ENCODE measurements at places on chromosomes 11 and 22. TPM values are rescaled to one million over a fixed set of nuclear protein-coding genes. Genes with fewer than 3 reads are reported as not detected.
A peak's percentile ranks its signal among the peaks of the same experiment; 100 is the strongest.

DNA sequence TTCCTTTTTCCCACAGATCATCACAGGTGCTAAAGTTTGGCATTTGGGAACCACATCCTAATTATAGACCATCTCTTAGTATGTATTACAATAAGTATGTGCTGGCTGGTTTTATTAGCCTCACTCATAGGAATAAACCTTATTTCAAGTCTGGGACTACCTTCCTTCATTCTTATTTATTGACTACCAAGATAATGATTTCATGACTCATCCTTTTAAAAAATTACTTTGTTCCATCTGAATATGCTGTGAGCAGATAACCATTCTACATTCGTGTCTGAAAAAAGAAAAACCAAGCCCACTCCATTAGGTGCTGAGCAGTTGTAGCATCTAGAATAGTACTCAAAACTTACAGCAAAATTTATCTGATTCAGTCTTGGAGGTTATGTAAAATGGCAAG, 12.3 kb downstream of the TNRC6B start:
- H3K27ac ChIP-seq, result no peak overlapping the region
- no peak overlapping the region for H3K4me3 ChIP-seq
- no peak for DNase-seq
- no peaks in the 10 kb centered on the region for H3K27me3 ChIP-seq
- peaks cover 68% of the 10 kb centered on the region for H3K4me1 ChIP-seq

GRCh38 chr22:50677493-50678217, 5.0 kb downstream of the SHANK3 start:
- peak; percentile 5 for DNase-seq
- no peak overlapping the region for H3K27ac ChIP-seq
- no peaks in the 10 kb centered on the region for H3K36me3 ChIP-seq
- no peak overlapping the region for H3K4me3 ChIP-seq
- H3K27me3 ChIP-seq, result peaks cover 21% of the 10 kb centered on the region
- H3K4me1 ChIP-seq, result peaks cover 10% of the 10 kb centered on the region

DNA sequence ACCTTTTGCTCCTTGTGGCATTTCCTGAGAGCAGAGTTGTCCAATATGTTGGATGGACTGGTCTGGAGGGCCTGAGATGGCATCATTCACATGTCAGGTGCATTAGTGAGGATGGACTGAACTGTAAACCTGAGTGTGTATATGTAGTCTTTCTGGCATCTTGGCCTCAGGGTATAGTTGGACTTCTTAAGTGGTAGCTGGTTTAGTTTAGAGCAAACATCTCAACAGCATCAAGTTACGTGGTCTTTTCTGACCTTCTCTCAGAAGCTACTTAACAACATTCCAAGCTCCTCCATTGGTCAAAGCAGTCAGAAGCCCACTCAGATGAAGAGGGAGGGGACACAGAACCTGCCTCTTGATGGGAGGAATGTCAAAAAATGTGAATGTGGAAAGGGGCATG, 829.9 kb downstream of the METTL15 start:
- DNase-seq, result no peak
- H3K4me3 ChIP-seq, result no peak overlapping the region
- no peaks in the 10 kb centered on the region for H3K36me3 ChIP-seq
- no peak overlapping the region for H3K27ac ChIP-seq
- H3K27me3 ChIP-seq, result no peaks in the 10 kb centered on the region

- H3K4me1 ChIP-seq, result no peaks in the 10 kb centered on the region
- H3K4me3 ChIP-seq, result no peak overlapping the region
- DNase-seq, result no peak
These were observed 92.5 kb upstream of the PRR5 start for GRCh38 chr22:44609400-44609988.

GRCh38 chr11:116170526-116171120, 602.2 kb downstream of the BUD13 start:
- no peak for DNase-seq
- peaks cover 3% of the 10 kb centered on the region for H3K27me3 ChIP-seq
- no peaks in the 10 kb centered on the region for H3K4me1 ChIP-seq

DNA sequence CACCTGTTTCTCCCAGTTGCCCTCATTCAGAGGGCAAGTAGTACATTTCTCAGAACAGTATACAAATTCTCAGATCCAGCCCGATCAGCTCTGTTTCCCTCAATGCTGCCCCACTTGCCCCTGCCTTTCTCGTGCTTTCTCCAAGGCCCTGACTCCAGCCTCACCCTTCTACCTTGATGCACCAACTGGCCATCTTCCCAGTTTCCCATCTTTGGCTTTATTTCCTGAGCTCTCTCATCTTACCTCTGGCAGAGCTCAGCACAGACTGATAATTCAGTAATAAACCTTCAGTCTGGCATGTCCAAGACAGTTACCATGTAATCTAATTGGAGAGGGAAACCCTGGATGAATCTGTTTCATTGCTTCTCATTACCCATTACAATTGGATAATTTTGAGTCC, 184.5 kb upstream of the ISX start:
- no peaks in the 10 kb centered on the region for H3K36me3 ChIP-seq
- H3K27me3 ChIP-seq, result no peaks in the 10 kb centered on the region

DNA sequence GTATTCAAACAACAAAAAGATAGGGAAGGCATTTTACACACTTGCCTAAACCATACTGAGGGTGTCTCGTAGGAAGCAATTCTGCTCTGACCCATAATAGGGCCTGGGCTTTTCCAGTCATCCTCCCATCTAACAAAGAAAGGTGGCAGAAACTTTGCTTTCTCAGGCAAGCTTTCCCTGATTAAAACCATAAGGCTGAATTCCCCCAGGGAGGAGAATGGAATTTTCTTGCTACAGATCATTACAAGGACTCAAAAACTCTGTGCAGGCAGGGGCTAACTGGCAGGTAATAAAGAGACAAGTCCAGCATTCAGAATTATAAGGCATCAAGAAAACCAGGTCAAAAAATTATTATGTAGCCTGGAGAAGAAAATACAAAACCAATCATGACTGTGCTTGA, 90.4 kb downstream of the RBFOX2 start:
- H3K27me3 ChIP-seq, result peaks cover 8% of the 10 kb centered on the region
- H3K36me3 ChIP-seq, result no peaks in the 10 kb centered on the region
- H3K4me1 ChIP-seq, result no peaks in the 10 kb centered on the region
- no peak for DNase-seq

GRCh38 chr11:70048279-70049024, 29.7 kb upstream of the ANO1 start:
- H3K27ac ChIP-seq, result no peak overlapping the region
- no peak overlapping the region for H3K4me3 ChIP-seq
- no peak for DNase-seq
- H3K27me3 ChIP-seq, result peaks cover 35% of the 10 kb centered on the region
- H3K4me1 ChIP-seq, result no peaks in the 10 kb centered on the region

The TRIM5 gene
- total RNA-seq, result 21.0 TPM

DNA sequence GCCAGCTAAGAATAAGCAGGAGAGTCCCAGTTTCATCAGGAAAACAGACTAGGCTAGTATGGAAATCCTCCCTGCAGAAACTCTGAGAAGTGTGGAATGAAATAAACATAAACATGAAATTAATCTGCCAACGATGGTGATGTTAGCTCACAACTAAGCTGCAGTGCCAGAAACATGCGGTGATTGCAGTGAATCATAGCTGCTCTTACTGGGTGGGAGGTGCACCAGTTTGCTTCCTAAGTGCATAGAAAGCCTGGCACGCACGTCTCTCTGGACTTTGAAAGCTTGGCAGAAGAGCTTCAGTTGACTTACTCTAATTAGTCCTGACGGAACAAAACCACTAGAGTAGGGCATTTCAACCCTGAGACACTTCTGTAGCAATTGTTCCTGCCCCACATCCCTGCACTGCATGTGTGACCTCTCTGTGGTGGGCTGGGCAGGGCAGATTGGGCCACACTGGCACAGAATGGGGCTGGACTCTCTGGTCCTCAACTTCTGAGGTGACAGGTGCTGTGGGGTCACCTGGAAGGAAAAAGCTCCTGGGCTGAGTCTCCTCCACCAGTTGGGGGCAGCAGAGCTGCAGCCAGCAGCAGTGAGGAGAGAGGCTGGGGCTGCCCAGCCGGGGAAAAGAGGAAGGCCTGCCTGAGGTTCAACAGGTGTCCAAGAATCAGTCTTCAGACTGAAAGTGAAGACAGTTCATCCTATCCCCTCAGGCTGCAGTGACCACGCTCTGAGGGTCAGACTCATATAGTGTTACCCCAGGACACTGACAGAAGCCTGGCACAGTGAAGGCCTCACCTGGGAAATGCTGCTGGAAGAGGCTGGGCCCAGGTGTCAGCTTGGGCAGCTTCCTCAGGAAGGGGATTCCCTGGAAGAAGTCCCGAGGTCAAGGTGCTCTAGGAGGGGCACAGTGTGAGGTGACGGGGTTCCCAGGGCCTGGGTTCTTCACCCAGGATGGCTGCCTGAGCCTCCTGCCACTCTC, 40.5 kb downstream of the GGTLC2 start:
- peak; percentile 31 for DNase-seq
- no peaks in the 10 kb centered on the region for H3K36me3 ChIP-seq
- H3K27ac ChIP-seq, result no peak overlapping the region
- H3K27me3 ChIP-seq, result no peaks in the 10 kb centered on the region
- H3K4me1 ChIP-seq, result no peaks in the 10 kb centered on the region

All from activated CD4-positive, alpha-beta memory T cell treated with anti-CD3 and anti-CD28 coated beads for 36 hours (primary cell).